ENCODE measurements at places on chromosomes 5 and 9.

GRCh38 chr5:181044093-181044599 is 4.1 kb downstream of the BTNL9 start:
- no peaks in the 10 kb centered on the region for H3K36me3 ChIP-seq
- DNase-seq = no peak
- H3K27ac ChIP-seq = no peak overlapping the region

DNA sequence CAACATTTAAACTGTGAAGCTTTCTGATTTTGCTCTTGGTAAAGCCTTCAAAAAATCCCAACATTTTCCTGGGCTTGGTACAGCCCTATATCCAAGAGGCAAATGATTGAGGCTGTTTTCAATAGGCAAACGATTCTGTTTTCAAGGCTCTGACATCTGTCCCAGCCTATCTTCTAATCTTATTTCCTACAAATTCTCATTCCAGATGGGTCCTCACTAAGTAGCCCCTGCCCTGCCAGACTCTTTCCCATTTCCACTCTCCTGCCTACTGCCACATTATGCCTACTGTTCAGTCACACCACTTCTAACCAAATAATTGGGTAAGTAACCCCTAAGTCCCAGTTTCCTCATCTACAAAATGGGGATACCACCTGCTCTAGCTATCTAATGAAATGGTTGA is 3.5 kb downstream of the GBA2 start:
- no peak for DNase-seq
- H3K4me3 ChIP-seq = peak overlapping the region; percentile 95
- H3K4me1 ChIP-seq = peaks cover 15% of the 10 kb centered on the region
- H3K27me3 ChIP-seq = no peaks in the 10 kb centered on the region

DNA sequence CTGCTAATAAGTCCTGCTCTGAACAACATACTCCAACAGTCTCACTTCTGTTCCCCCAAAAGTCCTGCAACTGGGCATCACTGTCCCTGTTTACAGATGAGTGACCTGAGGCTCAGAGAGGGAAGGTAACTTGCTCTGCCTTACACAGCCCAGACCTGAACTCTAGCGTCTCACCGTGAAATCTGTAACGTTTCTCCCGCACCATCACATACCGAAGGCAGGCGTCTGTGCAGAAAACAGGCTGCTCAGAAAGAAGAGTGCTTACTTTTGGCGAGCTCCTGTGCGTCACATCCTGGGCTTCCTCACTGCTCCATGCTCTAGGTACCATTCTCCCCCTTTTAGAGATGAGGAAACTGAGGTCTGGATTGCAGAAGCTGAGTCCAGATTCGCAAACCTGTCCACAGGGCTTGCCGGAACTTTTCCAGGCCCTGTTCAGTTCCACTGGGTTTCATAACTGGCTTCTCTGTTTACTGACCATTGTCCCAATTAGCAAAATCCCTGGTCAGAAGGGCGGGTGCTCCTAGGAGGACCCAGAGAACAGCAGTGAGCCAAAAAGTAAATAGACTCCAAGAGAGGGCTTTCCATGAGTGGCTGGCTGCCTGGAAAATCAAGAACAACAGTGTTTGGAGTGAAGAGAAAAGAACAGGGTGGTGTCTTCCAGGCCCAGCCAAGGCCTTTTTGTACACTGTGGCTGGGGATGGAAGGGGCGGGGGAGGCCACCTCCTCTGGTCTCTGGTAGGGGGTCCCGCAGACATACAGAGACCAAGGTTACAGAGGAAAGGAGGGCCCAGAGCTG is 27.1 kb downstream of the GSN start:
- H3K4me3 ChIP-seq = peak overlapping the region; percentile 38
- peaks cover 37% of the 10 kb centered on the region for H3K36me3 ChIP-seq
- no peak for DNase-seq
- H3K4me1 ChIP-seq = peaks cover 34% of the 10 kb centered on the region
- H3K27ac ChIP-seq = no peak overlapping the region

DNA sequence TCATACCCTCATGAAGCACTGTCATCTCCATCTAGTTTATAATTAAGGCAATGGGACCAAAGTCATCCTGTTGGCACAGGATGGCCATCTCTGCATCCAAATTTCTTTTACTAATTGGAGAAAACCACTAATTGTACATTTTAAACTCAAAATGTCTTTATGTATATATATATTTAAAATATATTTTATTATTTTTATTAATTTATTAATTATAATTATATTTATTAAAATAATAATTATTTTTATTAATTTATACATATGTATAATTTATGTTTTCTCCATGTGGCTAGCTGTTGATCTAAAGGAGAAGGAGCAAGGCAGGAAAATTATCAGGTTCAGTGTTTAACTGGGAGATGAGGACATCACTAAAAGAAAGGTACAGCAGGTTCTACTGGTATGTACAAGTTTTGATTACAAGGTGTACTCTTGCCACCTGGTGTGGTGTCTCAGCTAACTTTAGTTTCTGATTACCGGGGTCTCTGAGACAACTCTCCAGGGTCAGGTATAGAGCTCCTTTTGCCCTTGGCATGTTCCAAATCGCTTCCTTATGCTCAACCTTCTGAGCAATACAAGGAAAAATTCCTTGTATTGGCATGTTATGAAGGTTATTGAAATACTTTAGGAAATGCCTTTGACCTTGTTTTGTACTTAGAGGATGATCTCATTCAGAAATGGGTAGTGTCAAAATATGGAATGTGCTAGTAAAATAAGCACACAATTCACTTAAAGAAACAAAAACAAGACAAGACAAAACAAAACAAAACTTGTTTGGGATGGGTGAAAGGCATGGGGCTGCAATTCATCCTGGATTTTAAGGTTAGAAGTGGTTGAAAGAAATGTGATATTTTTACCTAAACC is 79.6 kb downstream of the GHR start:
- H3K4me3 ChIP-seq = no peak overlapping the region
- no peak for DNase-seq
- H3K27me3 ChIP-seq = no peaks in the 10 kb centered on the region
- H3K27ac ChIP-seq = no peak overlapping the region
- H3K36me3 ChIP-seq = no peaks in the 10 kb centered on the region

GRCh38 chr5:2166306-2166978 is 283.7 kb upstream of the IRX4 start:
- H3K27me3 ChIP-seq = peaks cover 42% of the 10 kb centered on the region
- H3K27ac ChIP-seq = no peak overlapping the region
- no peaks in the 10 kb centered on the region for H3K36me3 ChIP-seq
- DNase-seq = no peak
- H3K4me3 ChIP-seq = no peak overlapping the region

GRCh38 chr9:136674786-136675349 is 12.2 kb downstream of the EGFL7 start:
- peaks cover 47% of the 10 kb centered on the region for H3K4me1 ChIP-seq
- H3K36me3 ChIP-seq = peaks cover 71% of the 10 kb centered on the region
- H3K4me3 ChIP-seq = no peak overlapping the region
- no peak overlapping the region for H3K27ac ChIP-seq
- DNase-seq = no peak

GRCh38 chr9:133377721-133378216 is 1.6 kb downstream of the STKLD1 start:
- peaks cover 20% of the 10 kb centered on the region for H3K4me1 ChIP-seq
- no peaks in the 10 kb centered on the region for H3K27me3 ChIP-seq
- peaks cover 9% of the 10 kb centered on the region for H3K36me3 ChIP-seq
- H3K27ac ChIP-seq = no peak overlapping the region
- peak; percentile 42 for DNase-seq

- no peak for DNase-seq
- H3K4me1 ChIP-seq = peaks cover 42% of the 10 kb centered on the region
- no peaks in the 10 kb centered on the region for H3K27me3 ChIP-seq
- peak overlapping the region; percentile 87 for H3K4me3 ChIP-seq
These were observed 606 bp downstream of the EEIG1 start for GRCh38 chr9:127980060-127980705.

- H3K27ac ChIP-seq = no peak overlapping the region
- H3K4me1 ChIP-seq = no peaks in the 10 kb centered on the region
- no peaks in the 10 kb centered on the region for H3K36me3 ChIP-seq
- H3K4me3 ChIP-seq = no peak overlapping the region
- H3K27me3 ChIP-seq = no peaks in the 10 kb centered on the region
These were observed 19.3 kb upstream of the GZMK start for GRCh38 chr5:55004729-55005128.

DNA sequence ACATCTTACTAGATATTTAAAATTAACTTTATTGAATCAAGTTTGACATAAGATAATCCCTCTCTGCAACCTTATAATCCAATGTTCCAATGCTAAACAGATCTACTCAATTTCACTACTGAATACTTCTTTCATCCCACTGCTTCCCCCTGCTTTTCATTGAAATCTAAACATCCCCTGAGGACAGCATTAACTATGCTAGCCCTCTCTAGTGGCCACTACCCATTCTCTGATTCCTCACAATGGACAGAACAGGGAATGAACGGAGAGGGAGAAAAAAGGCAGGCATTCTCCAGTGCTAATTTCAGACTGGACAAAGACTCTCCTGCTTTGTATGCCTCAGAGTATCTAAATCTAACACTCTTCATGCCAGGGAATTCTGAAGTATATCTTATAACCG is 54.3 kb upstream of the RGS7BP start:
- H3K27me3 ChIP-seq = no peaks in the 10 kb centered on the region
- H3K4me3 ChIP-seq = no peak overlapping the region
- no peaks in the 10 kb centered on the region for H3K36me3 ChIP-seq
- no peaks in the 10 kb centered on the region for H3K4me1 ChIP-seq
- no peak for DNase-seq
- H3K27ac ChIP-seq = no peak overlapping the region

DNA sequence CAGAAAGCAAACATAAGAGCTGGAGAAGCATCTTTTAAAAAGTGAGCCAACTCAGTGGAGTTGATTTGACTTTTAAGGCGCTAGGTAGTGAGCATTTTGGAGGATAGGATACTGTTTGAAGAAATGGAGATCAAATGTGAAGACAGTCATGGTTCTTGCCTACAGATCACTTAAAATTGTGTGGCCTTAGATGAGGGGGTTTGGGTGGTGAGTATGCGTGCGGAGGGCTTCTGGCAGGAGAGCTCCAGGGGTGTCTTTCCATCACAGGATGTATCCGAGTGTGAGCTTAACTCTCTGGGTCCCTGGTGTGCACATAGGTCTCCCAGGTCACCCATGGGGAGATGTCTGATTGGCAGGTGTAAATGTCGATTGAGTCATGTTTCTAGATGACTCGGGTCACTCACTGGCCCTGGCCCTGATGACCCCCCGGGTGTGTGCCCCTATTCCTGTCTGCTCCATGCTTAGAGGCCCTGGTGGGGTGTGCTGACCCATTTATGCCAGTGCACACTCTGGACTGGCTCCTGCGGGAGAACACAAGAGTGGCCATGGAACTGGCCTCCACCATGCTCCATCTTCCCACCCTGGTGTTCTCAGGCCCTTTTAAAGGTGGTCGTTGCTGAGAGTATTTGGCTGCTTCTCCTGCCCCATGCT is 274.4 kb downstream of the FSTL4 start:
- H3K27me3 ChIP-seq = peaks cover 23% of the 10 kb centered on the region
- H3K4me1 ChIP-seq = peaks cover 2% of the 10 kb centered on the region
- DNase-seq = no peak
- no peak overlapping the region for H3K4me3 ChIP-seq
- no peaks in the 10 kb centered on the region for H3K36me3 ChIP-seq

- DNase-seq = peak; percentile 63
- no peak overlapping the region for H3K4me3 ChIP-seq
- H3K36me3 ChIP-seq = peaks cover 18% of the 10 kb centered on the region
These were observed 19.8 kb downstream of the IFT74 start for GRCh38 chr9:26975728-26976707.

GRCh38 chr9:83582029-83582428 is 40.9 kb upstream of the IDNK start:
- DNase-seq = no peak
- no peak overlapping the region for H3K4me3 ChIP-seq
- H3K27me3 ChIP-seq = no peaks in the 10 kb centered on the region
- H3K4me1 ChIP-seq = no peaks in the 10 kb centered on the region
- no peaks in the 10 kb centered on the region for H3K36me3 ChIP-seq

DNA sequence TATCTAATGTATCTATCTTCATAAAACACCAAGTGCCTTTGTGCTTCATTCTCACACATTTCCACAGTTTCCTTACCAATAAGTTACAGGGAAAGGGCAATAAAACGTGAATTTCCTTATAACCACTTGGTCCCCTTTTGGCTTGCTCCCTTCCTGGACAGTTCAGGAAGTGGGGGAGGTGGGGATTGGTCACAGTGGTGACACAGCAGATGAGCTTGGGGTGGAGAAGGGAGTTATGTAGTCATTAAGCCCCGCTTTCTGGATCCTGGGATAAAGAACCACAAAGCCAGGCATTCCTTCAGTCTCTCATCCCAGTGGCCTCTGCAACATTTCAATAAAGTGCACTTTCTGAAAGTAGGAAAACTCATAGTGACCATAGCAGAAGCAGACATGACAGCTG is 47.1 kb upstream of the FYB1 start:
- no peak overlapping the region for H3K4me3 ChIP-seq
- H3K36me3 ChIP-seq = no peaks in the 10 kb centered on the region
- H3K27me3 ChIP-seq = no peaks in the 10 kb centered on the region
- H3K4me1 ChIP-seq = no peaks in the 10 kb centered on the region
- no peak overlapping the region for H3K27ac ChIP-seq

DNA sequence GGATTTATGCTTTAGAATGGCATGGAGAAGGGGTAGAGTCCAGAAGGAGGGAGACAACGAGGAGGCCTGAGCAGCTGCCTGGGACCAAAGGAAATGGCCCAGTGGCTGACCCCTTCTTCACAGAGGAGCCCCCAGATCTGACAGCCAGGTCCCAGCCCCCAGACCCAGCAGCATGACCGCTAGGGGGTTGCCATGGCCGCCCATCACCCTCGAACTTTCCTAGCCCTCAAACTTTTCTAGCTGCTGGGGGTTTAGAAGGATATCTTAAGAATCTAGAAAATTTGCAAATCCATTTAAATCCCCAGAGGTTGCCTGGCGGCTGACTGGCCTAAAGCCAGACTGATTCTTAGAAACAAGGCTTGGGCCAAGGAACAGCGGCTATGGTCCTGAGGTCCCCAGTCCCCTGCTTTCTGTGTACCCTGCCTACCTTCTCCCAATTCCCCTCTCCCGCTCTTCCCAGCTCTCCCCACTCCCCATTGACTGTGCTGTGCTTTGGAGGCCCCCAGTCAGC is 972 bp downstream of the PDGFRB start:
- H3K4me3 ChIP-seq = peak overlapping the region; percentile 95
- H3K27me3 ChIP-seq = no peaks in the 10 kb centered on the region
- peaks cover 27% of the 10 kb centered on the region for H3K36me3 ChIP-seq
- DNase-seq = no peak

- no peaks in the 10 kb centered on the region for H3K4me1 ChIP-seq
- DNase-seq = no peak
- H3K27me3 ChIP-seq = no peaks in the 10 kb centered on the region
- H3K27ac ChIP-seq = no peak overlapping the region
These were observed 1785.9 kb upstream of the WWC1 start for GRCh38 chr5:166505544-166505943.

DNA sequence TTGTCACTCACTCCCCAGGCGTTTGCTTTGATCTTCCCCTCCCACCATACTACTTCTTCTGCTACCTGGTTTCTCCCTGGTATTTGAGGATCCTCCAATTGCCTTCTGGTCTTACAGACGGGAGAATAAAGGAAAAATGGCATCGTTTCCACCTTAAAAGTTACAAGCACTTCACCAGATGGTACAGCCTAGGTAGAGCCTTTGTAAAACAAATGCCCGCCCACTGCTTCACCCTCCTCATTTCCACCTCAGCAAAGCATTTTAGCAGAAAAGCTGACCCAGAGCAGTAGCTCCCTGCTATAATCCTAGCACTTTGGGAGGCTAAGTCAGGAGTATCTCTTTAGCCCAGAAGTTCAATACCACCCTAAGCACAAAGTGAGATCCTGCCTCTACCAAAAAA is 5.1 kb upstream of the ANXA2R start:
- H3K27me3 ChIP-seq = no peaks in the 10 kb centered on the region
- no peak for DNase-seq
- H3K4me3 ChIP-seq = peak overlapping the region; percentile 66
- H3K27ac ChIP-seq = no peak overlapping the region
- H3K4me1 ChIP-seq = peaks cover 11% of the 10 kb centered on the region

All from mesenchymal stem cell (in vitro differentiated cells and primary cell).